ENCODE measurements at places on chromosomes 4 and X. TPM values are rescaled to one million over a fixed set of nuclear protein-coding genes. Genes with fewer than 3 reads are reported as not detected.
A peak's percentile ranks its signal among the peaks of the same experiment; 100 is the strongest.

DNA sequence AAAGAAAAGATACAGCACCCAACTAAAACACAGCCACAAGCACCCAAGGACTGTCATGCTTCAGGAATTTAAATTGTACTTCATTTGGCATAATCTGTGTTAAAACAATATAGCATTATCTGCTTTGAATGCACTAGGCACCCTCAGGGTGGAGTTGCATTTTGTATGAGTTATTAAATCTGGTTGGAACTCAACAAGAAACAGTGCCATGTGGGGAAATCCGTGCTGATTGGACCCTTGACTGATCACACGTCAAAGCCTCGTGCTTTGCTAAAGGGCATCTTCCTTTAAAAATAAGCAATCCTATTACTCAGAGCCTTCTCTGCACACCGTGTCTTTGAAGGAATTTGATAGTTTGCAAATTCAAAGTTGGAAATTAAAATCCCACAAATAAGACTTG is 35.4 kb downstream of the IGFBP7 start:
- DNase-seq, result no peak
- no peak overlapping the region for H3K4me3 ChIP-seq
- peaks cover 65% of the 10 kb centered on the region for H3K4me1 ChIP-seq

- DNase-seq, result no peak
- H3K27me3 ChIP-seq, result no peaks in the 10 kb centered on the region
- no peak overlapping the region for H3K27ac ChIP-seq
- H3K4me1 ChIP-seq, result no peaks in the 10 kb centered on the region
- no peaks in the 10 kb centered on the region for H3K36me3 ChIP-seq
- H3K4me3 ChIP-seq, result no peak overlapping the region
These were observed 265.4 kb upstream of the ADGRL3 start for GRCh38 chr4:60934566-60935295.

DNA sequence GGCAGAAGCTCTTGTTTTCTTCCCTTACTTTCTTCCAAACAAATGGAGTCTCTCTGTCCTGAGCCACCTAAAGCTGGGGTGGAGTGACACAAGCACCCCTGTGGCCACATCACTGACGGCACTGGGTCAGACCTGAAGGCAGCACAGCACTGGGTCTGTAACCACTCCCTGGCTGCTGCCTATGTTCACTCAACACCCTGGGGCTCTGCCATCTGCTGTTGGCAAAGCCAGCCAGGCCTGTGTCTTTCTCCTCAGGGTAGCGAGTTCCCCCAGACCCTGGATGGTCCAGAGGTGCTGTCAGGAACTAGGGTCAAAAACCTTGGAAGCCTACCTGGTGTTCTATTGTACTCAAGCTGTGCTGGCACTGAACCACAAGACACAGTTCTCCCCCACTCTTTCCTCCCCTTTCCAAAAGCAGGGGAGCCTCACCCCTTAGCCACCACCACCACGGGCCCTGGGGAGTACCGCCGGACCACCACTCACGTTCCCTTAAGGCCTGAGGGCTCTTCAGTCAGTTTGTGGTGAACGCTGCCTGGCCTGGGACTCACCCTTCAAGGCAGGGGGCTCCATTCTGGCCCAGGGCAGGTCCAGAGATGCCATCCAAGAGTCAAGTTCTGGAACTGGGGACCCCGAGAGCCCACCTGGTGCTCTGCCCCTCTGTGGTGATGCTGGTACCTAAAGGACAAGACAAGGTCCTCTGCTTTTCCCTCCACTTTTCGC is 31.5 kb downstream of the TMEM271 start:
- no peak for DNase-seq
- H3K27me3 ChIP-seq, result no peaks in the 10 kb centered on the region
- no peak overlapping the region for H3K27ac ChIP-seq
- no peaks in the 10 kb centered on the region for H3K36me3 ChIP-seq

MAP7D2 gene
- total RNA-seq, result 0.76 TPM

- H3K27me3 ChIP-seq, result no peaks in the 10 kb centered on the region
- H3K4me3 ChIP-seq, result peak overlapping the region; percentile 91
- no peak for DNase-seq
- H3K4me1 ChIP-seq, result peaks cover 8% of the 10 kb centered on the region
These were observed 12.7 kb downstream of the ACOX3 start for GRCh38 chr4:8427761-8428287.

HERC6 gene
- 15.7 TPM for total RNA-seq

DNA sequence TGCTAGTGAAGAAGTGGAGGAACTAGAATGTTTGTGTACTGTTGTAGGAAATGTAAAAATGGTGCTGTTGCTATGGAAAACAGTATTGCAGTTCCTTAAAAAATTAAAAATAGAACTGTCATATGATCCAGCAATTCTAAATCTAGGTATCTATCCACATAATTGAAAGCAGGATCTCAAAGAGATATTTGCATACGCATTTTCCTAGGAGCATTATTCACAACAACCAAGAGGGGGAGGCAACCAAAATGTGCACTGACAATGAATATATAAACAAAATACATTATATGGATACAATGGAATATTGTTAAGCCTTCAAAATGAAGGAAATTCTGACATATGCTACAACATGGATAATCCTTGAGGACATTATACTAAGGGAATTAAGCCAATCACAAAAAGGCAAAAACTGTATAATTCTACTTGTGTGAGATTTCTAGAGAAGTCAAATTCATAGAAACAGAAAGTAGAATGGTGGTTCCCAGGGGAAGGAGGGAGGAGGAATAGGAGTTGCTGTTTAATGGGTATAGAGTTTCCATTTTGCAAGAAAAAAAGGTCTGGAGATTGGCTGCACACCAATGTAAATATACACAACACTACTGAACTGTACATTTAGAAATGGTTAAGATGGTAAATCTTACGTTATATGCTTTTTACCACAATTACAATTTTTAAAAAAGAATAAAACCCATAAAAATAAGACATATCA is 35.6 kb upstream of the KCNE5 start:
- H3K27me3 ChIP-seq, result no peaks in the 10 kb centered on the region
- no peak overlapping the region for H3K4me3 ChIP-seq
- no peak for DNase-seq
- no peak overlapping the region for H3K27ac ChIP-seq

DNA sequence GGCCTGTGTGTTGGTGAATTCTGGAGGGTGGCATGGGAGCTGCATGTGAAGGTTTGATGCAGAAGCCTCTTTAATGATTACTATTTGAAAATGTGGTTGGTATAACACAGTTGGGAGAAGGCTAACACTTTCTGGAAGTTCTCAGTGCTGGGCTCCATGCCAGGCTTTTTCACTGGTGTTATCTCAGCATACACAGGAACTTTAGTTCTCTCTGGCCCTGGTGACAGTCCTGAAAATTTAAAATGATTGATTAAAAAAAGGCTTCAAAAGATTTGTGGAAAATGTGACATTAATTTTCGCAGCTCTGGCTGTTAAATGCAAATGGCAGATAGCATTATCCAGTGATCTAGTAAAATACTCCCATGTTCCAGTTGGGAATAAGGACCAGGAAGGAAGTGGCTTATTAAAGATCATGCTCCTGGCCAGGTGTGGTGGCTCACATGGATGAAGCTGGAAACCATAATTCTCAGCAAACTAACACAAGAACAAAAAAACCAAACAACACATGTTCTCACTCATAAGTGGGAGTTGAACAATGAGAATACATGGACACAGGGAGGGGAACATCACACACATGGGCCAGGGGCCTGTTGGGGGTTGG is 36.6 kb downstream of the DIPK2B start:
- no peaks in the 10 kb centered on the region for H3K27me3 ChIP-seq
- H3K4me1 ChIP-seq, result no peaks in the 10 kb centered on the region
- no peak overlapping the region for H3K4me3 ChIP-seq

DNA sequence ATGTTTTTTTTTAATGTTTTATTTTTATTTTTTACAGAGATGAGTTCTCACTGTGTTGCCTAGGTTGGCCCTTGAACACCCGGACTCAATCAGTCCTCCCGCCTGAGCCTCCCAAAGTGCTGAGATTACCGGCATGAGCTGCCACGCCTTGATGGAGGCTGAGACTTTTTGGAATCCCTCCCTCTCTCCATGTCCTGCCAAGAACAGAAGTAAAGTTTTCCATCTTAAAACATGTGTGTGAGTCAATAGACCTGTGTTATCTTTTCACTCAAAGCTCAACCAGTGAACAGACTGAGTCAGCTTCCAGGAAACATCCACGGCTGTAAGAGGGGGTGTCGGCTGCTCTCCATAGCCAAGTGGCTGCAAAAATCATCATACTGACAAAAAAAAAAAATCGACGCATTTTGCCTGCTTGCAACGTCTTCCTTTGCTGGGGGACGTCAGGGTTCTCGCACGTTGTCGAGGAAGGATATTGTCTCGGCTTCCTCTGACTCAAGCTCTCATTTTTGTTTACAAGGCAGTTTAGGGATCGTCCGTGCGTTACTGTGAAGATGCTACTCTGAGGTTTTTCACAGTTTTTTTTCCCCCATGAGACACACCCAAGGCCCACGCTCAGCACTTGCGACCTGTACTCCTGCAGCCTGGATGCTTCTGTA is 10.0 kb upstream of the ASMTL start:
- peak; percentile 23 for DNase-seq
- no peak overlapping the region for H3K27ac ChIP-seq
- no peaks in the 10 kb centered on the region for H3K4me1 ChIP-seq
- peaks cover 4% of the 10 kb centered on the region for H3K27me3 ChIP-seq
- H3K4me3 ChIP-seq, result no peak overlapping the region

DNA sequence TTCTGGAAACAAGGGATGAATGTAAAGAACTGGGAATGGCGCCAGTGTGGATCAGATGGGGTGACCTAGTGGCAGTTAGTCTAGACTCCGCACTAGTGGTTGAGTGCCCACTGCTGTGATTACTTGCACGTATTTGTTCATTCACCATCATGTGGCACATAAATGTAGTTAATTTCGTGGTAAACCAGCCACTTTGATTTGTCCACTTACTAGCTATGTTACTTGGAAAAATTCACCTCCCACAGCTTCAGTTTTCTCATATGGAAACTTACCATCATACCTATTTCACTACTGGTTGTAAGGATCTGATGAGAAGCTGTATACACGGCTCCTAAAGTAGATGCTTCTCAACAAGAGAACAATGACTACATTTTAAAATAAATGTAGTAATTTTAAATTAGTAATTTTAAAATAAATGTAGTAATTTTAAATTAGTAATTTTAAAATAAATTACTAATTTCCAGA is 394 bp upstream of the DYNLT3 start:
- no peaks in the 10 kb centered on the region for H3K36me3 ChIP-seq
- peak overlapping the region; percentile 76 for H3K27ac ChIP-seq
- H3K4me1 ChIP-seq, result no peaks in the 10 kb centered on the region
- DNase-seq, result no peak
- H3K4me3 ChIP-seq, result peak overlapping the region; percentile 78

- no peak overlapping the region for H3K4me3 ChIP-seq
- H3K4me1 ChIP-seq, result no peaks in the 10 kb centered on the region
- no peaks in the 10 kb centered on the region for H3K36me3 ChIP-seq
- no peak for DNase-seq
These were observed 58.1 kb downstream of the PHEX start for GRCh38 chrX:22090181-22090580.

DNA sequence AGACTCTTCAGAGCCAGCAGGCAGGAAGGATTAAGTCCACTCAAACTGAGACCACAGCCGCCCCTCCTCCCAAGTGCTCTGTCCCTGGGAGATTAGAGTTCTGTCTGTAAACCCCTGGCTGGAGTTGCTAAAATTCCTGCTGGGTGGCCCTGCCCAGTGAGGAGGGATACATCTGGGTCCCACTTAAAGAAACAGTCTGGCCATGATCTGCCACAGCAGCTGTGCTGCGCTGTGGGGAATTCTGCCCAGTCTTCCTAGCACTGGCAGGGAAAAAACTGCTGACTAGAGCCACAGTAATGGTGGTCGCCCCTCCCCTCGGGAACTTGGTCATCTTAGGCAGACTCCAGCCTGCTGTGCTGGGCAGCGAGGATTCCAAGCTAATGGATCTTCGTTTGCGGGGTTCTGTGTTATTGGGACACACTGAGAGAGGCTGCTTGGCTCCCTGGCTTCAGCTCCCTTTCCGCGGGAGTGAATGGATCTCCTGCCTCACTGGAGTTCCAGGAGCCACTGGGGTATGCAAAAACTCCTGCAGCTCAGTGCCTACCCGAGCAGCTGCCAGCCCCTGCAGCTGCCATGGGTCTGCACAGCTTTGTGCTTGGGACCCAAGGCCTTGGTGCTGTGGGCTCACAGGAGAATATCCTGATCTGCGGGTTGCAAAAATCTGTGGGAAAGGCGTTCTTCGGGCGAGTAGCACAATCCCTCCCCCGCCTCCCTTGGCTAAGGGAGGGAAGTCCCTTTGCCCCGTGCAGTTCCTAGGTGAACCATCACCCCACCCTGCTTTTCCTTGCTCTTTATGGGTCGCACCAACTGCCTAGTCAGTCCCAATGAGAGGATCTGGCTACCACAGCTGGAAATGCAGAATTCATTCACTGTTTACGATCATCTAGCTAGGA is 15.7 kb downstream of the ZXDB start:
- H3K36me3 ChIP-seq, result no peaks in the 10 kb centered on the region
- H3K27me3 ChIP-seq, result no peaks in the 10 kb centered on the region
- H3K4me3 ChIP-seq, result no peak overlapping the region
- no peak for DNase-seq
- no peak overlapping the region for H3K27ac ChIP-seq

DNA sequence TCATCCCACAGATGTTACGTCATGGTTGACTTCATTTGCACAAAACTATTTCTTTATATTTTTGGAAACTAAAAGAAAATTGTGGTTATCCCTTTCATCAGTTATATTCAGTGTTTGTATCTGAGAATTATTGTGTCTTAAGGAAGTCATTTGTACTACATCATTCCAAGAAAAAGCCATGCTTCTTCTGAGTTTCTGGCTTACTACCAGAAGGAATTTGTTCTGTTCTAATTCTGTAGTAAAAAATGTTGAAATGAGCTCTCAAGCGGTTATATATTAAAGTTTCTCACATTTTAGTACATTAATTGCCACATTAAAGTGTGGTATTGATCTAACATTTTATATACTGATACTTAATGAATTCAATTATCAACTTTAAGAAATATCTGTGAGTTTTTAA is 1844.5 kb downstream of the PCDH7 start:
- H3K4me1 ChIP-seq, result no peaks in the 10 kb centered on the region
- no peaks in the 10 kb centered on the region for H3K27me3 ChIP-seq
- H3K36me3 ChIP-seq, result no peaks in the 10 kb centered on the region
- DNase-seq, result no peak
- no peak overlapping the region for H3K27ac ChIP-seq

GRCh38 chr4:37928426-37929416 is 31.5 kb upstream of the PTTG2 start:
- no peak overlapping the region for H3K27ac ChIP-seq
- H3K27me3 ChIP-seq, result no peaks in the 10 kb centered on the region
- H3K4me1 ChIP-seq, result no peaks in the 10 kb centered on the region
- no peak overlapping the region for H3K4me3 ChIP-seq
- DNase-seq, result no peak

- H3K27me3 ChIP-seq, result no peaks in the 10 kb centered on the region
- no peaks in the 10 kb centered on the region for H3K36me3 ChIP-seq
- DNase-seq, result no peak
- peaks cover 5% of the 10 kb centered on the region for H3K4me1 ChIP-seq
- H3K4me3 ChIP-seq, result no peak overlapping the region
These were observed 29.1 kb downstream of the FHL1 start for GRCh38 chrX:136176399-136176825.

CENPI gene
- total RNA-seq, result 0.66 TPM
